DMS 273 treated with DMSO at 0.1 percent for 48 hours (cell line): ENCODE measurements at places on chromosomes 1 and 21.

GRCh38 chr1:208332774-208333126 is 88.6 kb upstream of the PLXNA2 start:
- DNase-seq = no peak

GRCh38 chr1:8047112-8047511 is 21.0 kb upstream of the ERRFI1 start:
- DNase-seq = peak; percentile 10

GRCh38 chr1:118223426-118223825 is 38.4 kb upstream of the SPAG17 start:
- DNase-seq = no peak

- no peak for DNase-seq
These were observed 8.7 kb upstream of the ECE1 start for GRCh38 chr1:21298981-21299391.

- no peak for DNase-seq
These were observed 1671.1 kb downstream of the MRPL39 start for GRCh38 chr21:23936224-23936623.

DNA sequence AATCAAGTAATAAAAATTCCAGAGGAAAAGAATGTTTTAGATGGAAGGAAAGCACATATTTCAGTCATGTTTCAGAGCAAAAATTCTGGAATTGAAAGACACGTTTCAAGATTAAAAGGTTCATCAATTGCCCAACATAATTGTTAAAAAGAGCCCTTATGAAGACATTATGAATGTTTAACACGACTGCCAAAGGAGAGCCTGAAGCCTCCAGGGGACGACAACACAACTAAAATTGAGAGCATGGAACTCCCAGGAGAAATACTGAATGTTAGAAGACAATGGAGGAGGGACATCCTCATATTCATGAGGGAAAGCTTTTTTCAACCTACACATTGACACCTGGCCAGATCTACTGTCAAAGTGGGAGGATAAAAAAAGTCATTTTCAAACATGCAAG is 16.0 kb downstream of the OR2T11 start:
- DNase-seq = no peak

DNA sequence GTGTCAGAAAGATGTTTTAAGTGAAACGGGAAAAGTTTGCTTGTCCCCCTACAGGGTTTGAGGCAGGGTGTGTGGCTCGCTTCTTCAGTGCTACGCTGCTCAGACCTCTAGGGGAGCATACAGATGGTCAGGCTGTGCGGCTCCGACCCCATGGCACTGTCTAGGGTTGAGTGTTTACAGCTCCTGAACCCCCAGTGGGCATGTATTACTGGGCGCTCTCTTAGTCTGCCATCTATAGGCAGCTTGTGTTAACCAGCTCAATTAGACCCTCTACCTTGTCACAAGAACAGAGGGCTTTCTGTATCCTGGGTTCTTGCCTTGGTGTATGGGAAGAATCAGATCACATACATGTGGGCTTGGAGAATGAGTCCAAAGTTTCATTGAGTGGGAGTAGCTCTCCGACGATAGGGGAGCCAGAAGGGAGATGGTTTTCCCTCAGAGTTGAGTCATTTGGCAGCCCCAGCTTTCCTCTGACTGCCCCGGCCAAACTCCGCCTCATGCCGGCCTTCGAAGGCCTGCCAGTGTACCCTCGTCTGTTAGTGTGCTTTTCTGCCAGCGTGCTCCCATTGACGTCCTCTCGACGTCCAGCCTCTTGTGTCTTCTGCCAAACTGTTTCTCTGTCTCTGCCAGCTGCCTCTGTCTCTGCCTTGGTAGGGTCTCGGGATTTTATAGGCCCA is 38.6 kb upstream of the ADGRL4 start:
- peak; percentile 32 for DNase-seq

- DNase-seq = peak; percentile 45
These were observed 35.2 kb downstream of the ELAPOR1 start for GRCh38 chr1:109148987-109149561.

- DNase-seq = no peak
These were observed 314.1 kb upstream of the USP25 start for GRCh38 chr21:15415541-15416261.

DNA sequence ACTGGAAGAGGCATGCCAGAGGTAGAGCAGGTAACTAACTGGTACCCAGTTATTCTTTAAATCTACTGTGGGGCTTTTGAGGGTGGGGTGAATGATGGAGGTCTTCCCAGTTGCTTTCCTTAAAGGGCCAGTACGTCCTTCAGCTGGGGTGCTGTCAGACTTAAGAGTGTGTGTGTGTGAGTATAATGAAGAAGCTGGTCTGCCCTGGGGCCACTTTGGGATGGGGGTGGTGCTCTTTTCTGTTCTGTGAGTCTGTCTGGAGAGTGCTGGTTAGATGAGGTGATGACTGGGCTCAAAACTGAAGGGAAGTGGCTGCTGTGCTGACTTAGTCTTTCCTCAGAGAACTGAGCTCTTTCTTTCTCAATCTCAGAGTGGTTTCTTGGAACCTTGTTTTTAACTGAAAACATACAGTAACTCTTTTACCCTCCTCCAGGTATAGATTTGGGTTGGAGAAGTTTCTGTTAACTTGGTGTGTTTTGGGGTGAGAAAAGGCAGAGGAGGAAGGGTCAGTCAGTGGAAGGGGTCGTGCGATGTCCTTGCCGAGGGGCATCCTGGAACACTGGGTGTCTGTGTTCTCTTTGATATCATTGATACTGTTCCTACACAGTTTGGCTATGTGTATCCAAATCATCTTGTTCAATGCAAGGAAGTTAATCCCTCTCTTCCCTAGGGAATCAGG is 746 bp downstream of the MACF1 start:
- no peak for DNase-seq

GRCh38 chr1:72150508-72150907 is 131.8 kb downstream of the NEGR1 start:
- no peak for DNase-seq

- no peak for DNase-seq
These were observed 7.9 kb downstream of the KYAT3 start for GRCh38 chr1:88984569-88984968.

GRCh38 chr1:157390651-157391050 is 161.7 kb downstream of the FCRL5 start:
- DNase-seq = no peak

DNA sequence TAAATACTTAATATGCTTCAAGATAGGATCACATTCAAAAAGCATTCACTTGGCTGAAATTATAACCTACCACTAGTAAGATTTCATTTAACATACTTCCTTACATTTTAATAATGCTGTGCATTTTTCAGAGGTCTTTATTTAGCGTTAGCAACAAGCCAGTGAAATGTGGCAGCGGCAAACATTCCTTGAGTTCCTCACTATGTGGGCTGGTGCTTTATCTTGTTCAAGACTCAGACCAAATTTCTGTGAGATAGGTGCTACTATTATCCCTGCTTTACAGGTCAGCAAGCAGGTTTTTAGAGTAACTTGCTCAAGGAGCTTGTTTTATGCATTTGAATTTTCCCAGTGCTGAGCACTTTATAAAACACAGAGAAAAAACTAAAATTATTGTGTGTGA is 132.7 kb downstream of the PLPPR4 start:
- no peak for DNase-seq
